PC-3 (cell line): ENCODE measurements at places on chromosomes 12 and 14. TPM values are rescaled to one million over a fixed set of nuclear protein-coding genes. Genes with fewer than 3 reads are reported as not detected.

Gene CLEC7A
- 0.40 TPM in 1 of 2 replicates, not detected in the other for total RNA-seq

Gene PZP
- not detected in 2 replicates for total RNA-seq

Gene CIDEB
- not detected in 2 replicates for total RNA-seq

Gene C14orf132
- 0.06 TPM in 1 of 2 replicates, not detected in the other for total RNA-seq

Gene GLS2
- 4.0 and 7.3 TPM in 2 replicates for total RNA-seq

Gene PPP4R4
- total RNA-seq: 0.11 TPM in 1 of 2 replicates, not detected in the other
